Right renal cortex interstitium (tissue), 3 donors: ENCODE measurements at places on chromosomes 2 and 18. TPM values are rescaled to one million over a fixed set of nuclear protein-coding genes. Genes with fewer than 3 reads are reported as not detected.

DNA sequence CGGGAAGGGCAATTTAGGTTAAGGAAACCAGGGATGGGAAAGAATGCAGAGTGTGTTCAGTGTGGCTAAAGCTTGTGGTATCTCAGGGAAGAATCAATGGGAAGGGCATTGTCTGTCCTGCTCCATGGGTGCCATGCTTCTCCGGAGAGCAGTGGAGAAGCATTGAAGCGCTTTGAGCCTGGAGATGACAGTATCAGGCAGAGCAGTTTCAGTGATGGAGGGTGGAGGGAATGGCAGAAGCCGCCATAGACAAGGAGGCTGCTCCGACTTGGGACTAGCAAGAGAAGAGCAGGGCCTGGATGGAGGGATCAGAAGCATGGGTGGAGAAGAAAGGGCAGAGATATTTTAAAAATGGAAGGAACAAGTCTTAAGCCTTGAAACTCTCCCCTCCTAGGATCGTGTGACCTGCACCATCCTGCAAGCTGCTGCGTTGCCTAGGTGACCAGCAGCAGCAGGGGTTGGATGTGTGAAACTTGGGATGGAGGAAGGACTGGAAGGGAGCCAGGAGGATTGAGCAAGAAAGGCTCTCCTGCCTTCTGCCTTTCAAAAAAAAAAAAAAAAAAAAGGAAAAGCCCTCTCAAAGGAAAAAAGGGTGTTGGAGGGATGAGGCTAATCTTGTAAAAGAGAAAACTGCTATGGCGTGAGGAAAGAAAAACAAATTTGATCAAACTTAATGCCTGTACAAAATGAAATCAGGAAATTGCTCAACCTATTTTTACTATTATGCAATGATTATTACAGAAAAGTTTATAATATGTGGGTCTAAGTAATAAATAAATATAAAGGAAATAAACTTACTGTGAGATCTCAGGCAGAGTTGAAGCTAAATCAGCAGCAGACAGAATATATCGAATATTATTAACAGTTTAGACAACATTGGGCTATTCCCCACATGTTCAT lies 493.8 kb upstream of the NRP2 start:
- DNase-seq = no peak

DNA sequence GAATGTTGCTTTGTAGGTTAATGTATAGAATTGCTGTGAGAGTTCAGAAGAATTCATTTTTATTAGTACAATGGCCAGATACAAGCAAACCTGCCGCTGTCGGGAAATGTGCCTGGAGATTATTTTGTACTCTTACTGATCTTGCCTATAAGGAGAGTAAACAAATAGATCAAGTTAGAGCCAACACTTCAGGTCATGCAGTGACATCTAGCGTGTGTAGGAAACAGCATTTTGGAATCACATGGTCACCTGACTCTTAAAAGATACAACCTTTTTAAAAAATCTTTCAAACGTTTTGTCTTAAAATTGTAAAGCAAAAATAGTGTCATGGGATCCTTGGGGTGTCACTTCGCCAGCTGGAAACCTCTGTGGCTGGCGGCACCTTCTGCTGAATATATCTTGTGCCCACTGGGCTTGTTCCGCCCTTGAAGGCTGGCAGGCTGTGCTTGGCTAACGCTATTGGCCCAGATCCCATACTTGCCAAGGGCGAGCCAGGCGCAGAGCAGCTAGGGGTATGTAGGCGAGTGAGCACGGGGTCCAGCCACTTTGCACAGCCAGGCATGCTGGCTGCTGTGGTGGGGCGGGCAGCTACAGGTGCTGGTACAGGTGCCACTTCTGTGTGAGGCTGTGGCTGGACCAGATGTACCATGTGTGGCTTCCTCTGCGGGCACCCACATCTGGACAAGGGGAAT lies 19.5 kb upstream of the RPRM start:
- DNase-seq = no peak

DNA sequence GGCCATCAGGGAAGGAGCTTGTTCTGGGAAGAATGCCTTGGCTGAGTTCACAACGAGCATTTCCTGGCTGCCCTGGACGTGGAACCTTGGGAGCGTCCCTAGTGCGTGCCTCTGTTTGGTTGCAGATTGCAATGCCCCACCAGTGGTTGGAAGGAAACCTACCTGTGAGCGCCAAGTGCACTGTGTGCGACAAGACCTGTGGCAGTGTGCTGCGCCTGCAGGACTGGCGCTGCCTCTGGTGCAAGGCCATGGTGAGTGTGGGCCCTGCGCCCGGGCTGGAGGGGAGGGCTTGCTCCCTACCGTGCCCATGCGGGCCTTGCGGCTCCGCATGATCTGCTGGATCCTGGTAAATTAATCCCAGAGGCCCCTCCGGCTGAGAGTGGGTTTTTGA lies 81.9 kb downstream of the DGKD start:
- no peak for DNase-seq

DNA sequence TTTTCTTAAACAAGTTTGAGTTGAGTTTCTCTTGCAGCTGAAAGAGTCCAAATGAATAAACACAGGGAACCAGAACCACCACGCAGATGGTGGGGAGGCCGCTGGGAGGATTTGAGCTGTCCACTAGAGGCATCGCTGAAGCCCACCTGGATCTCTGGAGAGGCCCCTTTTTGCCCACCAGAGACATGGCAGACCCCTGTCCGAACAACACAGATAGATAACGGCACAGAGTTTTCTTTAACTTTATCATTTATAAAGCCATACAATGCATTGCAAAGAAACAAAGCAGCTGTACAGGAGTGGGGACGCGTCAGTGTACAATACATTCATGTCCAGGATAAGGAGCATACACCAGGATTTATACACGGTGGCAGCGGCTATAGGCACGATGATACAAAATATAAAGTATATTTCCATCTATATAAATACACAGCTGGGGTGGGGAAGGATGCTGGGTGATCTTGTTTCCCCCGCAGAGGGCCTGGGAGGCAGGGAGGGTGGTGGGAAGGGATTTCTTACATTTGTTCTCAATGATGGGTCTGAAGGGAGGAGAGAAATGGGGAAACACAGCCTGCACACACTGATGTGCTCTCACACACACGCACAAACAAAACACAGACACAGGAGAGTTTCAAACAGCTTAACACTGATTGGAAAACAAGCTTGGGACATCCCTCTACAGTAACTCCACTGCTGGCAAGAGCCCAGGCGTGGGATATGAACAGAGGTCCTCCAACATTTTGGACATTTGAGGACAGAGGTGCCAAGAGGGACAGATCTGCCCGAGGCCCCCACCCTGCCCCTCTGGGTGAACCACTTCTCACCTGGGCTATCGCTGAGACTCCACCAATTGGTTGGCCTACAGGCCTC lies 203.0 kb downstream of the TNS1 start:
- no peak for DNase-seq

- DNase-seq = no peak
These were observed 527.2 kb upstream of the FAM98A start for GRCh38 chr2:34126279-34126678.

DNA sequence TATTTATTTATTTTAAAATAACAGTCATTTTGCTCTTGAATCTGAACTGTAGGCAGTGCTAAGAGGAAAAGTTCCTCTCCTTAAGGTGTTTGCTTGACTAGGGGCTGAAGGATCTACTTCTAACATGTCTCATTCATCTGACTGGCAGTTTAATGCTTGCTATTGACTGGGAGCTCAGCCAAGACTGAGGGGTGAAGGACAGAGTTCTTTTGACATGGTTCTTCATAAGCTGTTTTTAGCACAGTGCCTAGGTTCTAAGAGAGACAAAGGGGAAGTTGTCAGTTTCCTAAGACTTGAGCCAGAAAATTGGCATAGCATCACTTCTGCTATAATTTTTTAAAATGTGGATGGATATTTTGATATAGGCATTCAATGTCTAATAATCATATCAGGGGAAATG lies 73.0 kb downstream of the COMMD1 start:
- DNase-seq = no peak

- DNase-seq = no peak
These were observed 16.6 kb upstream of the E2F6 start for GRCh38 chr2:11482473-11483035.

DNA sequence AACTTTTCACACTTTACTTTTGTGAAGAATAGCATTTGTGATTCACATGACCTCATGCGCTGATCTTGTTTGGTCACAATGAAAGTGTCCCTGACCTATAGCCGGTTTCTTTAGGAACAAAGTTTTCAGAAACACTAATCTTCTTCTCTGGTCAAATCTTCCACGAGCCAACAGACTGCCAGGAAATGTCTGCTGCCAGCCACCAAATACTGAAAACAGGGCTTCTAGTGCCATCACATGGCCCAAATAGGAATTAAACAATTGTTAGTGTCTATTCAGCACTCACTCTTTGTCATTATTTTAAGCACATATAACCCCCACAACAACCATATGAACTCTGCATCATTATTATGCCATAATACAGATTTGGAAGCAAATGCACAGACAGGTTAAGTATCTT lies 286.5 kb upstream of the SYT4 start:
- peak; percentile 15 for DNase-seq

DNA sequence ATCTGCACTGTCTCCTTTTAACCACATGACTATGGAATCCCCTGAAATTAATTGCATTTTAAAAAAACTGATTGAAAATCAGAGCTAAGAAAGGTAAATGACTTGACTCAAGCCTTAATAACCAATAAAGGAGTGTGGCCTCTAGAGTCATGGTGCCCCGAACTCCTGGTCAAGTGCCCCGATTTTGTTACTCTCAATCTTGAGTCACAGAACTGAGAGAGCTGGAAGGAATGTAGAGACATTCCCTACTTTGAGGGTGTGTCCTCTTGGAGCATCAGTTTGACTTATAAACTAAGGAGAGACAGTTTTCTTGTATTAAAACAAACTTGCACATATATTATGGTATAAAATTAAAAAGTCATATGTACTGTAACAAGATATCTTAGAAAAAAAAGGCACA lies 2.4 kb downstream of the WDR43 start:
- DNase-seq = no peak

GRCh38 chr18:31980863-31981262 lies 37.8 kb upstream of the RNF125 start:
- no peak for DNase-seq

DNA sequence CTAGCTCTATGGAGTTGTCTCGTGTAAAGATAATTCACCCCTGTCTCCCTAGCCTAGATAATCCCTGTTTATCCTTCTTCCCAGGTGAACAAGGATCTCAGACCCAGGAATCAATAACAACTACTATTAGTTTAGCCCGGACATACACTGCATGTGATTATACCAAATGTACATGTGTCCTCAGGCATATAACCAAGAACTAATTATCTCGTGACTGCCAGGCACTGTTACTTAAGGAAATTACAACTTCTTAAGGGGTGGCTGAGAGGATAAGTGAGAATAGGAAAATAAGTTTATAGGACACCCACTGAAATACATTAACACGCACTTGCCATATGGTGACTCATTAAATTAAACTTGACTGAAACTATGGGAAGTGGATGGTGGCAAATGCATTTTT lies 126.6 kb downstream of the CNTNAP5 start:
- DNase-seq = no peak

DNA sequence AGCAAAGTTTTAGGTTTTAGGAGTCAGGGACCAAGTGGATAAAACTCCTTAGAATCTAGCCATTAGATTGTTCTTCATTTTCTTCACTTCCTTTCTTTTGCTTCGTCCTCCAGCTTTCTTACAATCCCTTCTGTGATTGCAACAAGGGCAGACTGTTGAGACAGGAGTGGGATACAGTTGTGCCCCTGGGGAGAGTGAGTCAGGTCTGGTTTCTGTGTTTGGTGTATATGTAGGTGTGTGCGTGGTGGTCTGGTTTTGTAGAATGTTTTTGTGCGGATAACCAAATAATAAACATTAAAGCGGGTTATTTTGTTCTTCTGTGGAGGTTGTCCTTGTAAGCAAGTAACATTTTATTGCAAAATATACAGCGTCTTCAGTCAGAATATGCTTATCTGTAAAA lies 7.3 kb downstream of the INSIG2 start:
- DNase-seq = no peak

Gene LONRF2
- polyA plus RNA-seq = 2.8 TPM

Gene TRIM54
- polyA plus RNA-seq = 3.6 TPM

Gene SCN2A
- polyA plus RNA-seq = 2.0 TPM

Gene CCL20
- polyA plus RNA-seq = 0.52 TPM

Gene LYPD6
- 21.0 TPM for polyA plus RNA-seq

Gene EGR4
- not detected for polyA plus RNA-seq

Gene SH3BP4
- 43.5 TPM for polyA plus RNA-seq

Gene ATF2
- 66.9 TPM for polyA plus RNA-seq
